ENCODE measurements at places on chromosomes 6 and 20. TPM values are rescaled to one million over a fixed set of nuclear protein-coding genes. Genes with fewer than 3 reads are reported as not detected.

DNA sequence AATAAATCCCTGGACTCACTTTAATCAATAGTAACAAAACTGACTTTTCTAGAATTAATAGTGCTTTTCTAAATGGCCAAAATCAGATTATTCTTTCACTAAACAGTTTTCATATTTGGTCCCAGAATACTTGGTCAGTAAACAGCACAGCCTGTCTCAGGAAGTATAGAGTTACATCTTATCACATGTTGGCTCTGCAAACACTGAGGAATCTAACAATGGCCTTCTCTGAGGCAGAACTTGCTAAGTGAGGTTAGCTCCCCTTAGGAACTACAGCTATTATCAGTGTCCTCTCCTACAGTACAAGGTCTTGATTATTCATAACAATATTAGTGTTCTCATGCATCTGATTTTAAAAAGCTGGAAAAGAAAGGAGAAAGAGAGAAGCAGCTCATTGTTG is 1622.8 kb downstream of the HACE1 start:
- no peak for DNase-seq

DNA sequence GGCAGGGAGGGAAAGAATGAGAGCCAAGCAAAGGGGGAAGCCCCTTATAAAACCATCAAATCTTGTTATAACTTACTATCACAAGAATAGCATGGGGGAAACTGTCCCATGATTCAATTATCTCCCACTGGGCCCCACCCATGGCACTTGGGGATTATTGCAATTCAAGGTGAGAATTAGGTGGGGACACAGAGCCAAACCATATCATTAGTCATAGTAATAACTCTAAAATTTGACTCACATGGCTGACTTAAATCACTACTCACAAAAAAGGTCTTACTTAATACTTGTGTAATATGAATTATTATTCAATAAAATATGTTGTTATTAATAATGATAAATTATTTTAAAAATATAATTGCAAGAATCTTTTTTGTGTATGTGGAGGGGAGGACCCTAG is 178.1 kb upstream of the TCF21 start:
- no peak for DNase-seq

DNA sequence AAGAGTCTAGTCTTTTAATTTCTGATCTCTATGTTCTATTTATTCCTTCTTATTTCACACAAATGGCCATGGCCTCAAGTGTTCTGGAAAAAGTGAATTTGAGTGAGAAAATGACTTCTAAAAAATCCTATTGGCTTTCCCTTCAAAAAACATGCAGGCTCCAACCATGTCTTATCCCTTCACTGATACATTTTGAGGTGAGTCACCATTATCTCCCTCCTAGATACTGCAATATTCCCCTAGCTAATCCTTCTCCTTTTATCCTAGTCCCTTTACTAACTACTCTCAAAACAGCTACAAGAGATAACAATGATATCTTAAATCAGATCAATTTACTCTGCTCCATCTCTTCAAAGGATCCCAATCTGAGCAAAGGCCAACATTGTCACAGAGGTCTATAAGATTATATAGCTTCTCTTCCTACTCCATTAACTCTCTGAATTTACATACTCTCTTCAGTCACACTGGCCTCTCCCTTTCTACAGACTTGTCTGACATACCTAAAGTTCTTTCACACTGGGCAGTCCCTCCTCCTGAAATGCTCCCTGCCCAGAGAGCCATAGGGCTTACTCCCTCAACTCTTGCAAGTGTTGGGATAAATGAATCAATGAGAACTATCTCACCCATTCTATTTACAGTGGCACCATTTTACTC is 129.2 kb downstream of the TENT5A start:
- DNase-seq, result no peak

DNA sequence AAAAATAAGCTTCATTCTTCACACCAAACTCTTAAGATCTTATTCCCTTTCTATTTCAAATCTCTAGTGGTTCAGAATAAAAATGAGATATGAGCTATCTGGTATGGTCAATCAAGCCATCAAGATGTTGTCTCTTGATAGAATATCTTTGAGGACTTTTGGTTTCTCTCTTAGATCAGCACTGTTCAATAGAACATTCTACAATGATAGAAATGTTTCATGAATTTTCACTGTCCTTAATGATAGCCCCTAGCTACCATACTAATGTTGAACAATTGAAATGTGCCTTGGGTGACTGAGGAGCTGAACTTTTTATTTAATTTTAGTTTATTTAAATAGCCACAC is 24.1 kb upstream of the HINT3 start:
- no peak for DNase-seq

DNA sequence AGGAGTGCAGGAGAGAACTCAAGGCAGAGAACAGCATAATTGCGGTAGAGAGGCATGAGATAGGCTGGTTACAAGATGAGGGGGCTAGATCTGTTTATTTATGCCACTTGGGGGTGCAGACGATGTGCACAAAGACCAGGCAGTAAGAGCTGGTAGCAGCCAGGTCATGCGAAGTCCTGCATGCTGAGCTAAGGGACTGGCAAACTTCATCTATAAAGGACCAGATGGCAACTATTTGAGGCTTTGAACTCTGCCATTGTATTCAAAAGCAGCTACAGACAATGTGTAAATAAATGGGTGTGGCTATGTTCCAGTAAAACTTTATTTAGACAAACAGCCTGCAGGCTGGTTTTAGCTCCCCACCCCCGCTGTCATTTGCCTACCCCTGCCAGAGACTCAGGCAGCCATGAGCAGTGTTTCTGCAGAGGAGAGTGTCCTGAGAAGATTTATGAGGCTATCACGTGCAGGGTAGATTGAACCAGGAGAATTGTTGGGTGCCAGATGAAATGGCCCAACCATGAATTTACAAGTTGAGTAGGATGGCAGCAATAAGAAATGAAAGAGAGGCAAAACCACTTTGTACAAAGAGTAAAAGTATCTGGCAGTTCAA is 253.4 kb upstream of the MOCS1 start:
- DNase-seq, result no peak

DNA sequence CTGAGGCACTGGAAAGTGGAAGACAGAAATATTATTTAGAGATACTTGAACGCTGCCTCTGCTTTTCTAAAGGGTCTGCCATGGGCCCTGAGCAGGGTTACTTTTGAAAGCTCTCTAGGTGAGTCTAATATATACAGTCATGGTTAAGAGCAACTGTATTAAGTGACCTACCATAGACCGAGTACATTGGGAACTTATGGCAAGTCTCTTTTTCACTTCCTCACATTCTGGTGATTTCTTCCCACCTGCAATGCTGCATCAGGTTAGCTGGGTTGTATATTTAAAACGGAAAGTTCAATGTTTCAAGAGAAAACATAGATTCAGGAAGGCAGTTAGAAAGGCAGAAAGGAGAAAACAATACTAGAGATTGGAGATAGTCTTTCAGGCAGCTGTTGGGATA is 154.7 kb downstream of the PHF3 start:
- no peak for DNase-seq

GRCh38 chr6:105995391-105995865 is 90.7 kb upstream of the PRDM1 start:
- DNase-seq, result no peak

- no peak for DNase-seq
Measured at GRCh38 chr6:74715355-74716085, 490.3 kb downstream of the COL12A1 start.

- no peak for DNase-seq
Measured at GRCh38 chr20:22890594-22891300, 144.4 kb upstream of the SSTR4 start.

DNA sequence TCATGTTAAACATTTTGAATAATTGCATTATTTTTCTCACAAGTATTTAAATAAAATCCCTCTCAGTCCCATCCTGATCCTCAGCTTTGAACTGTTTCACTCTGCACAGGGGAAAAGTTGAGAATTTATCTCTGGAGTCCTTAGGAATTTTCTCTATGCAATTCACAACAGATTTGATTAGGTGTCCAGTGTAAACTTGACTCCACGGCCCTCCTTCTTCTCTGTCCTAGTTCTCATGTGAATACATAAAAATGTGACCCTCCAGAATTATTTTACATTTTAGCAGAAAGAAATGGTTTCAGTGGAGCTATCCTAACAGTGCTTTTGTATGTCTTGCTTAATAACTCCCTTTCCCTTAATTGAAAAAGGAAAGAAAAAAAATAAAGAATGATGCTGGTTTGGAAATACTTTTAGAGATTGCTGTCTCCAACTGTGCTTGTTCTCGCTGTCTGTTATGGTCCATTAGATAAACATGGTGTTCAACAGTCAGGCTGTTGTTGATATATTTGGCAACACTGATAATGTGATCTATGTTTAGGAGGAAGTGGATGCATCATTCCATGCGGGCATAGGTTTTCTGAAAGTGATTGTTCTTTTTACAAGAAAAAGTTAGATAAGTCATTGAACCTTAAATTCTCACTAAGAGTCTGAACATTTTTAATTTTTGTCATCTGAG is 599.4 kb upstream of the CITED2 start:
- DNase-seq, result no peak

GRCh38 chr20:35559042-35559693 is 17.3 kb downstream of the ERGIC3 start:
- DNase-seq, result no peak

DNA sequence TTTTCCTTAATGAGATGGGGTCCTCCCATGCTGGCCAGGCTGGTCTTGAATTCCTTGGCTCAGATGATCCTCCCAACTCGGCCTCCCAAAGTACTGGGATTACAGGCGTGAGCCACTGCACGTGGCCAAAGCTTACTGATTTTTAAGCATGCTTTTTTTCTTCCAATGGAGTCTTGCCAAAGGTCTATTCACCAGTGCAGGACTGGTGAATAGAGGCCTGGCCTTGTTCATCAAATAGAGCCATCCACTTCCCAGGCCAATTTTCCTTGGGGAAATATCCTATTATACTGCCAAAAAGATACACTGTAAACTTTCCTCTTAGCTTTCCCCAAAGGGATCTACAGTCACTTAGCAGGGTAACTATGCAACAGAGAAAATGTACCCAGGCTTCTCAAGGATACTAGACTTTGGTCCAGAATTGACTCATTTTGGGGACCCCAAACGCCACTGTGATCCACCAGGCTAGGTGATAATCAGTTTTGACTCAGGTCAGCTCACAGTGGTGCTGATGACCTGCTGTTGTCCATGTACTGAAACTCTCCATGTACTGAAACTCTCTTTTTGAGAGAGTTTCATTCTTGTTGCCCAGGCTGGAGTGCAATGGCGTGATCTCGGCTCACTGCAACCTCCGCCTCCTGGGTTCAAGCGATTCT is 91.8 kb downstream of the REPS1 start:
- no peak for DNase-seq

DNA sequence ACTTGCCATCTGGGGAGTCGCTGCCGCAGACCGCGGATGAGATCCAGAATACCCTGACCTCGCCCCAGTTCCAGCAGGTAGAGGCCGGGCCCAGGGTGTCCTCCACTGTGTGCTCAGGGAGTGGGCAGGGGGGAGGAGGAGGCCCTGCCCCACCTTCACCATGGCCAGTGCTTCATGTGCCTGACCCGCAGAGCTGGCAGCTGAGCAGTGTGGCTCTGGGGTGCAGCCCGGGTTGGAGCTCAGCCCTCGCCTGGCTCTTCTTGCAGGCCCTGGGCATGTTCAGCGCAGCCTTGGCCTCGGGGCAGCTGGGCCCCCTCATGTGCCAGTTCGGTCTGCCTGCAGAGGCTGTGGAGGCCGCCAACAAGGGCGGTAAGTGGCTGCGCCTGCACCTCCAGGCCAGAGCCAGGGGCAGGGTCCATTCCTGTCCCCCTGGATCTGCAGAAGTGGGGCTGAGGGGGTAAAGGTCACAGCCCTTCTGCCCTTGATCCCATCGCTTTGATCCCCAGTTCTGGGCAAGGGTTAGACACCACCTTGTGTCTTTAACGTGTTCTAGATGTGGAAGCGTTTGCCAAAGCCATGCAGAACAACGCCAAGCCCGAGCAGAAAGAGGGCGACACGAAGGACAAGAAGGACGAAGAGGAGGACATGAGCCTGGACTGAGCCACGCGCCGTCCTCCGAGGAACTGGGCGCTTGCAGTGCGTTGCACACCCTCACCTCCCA is 5.5 kb downstream of the ADRM1 start:
- DNase-seq, result no peak

Gene PAQR8
- 9.7 TPM for total RNA-seq

Gene DEFB115
- total RNA-seq, result not detected

Gene NKX2-4
- total RNA-seq, result 0.11 TPM

Gene TGM3
- not detected for total RNA-seq

Gene RIPOR2
- total RNA-seq, result 7.2 TPM

Gene DNAAF9
- 29.8 TPM for total RNA-seq

Gene ESR1
- 4.7 TPM for total RNA-seq

Gene TNFRSF6B
- total RNA-seq, result 15.5 TPM

Gene SUPT3H
- 21.6 TPM for total RNA-seq
